ENCODE measurements at places on chromosomes 7 and 10. TPM values are rescaled to one million over a fixed set of nuclear protein-coding genes. Genes with fewer than 3 reads are reported as not detected.

FGF8 gene
- 0.34 TPM for polyA plus RNA-seq

PKD2L1 gene
- polyA plus RNA-seq: not detected

C10orf143 gene
- 2.7 TPM for polyA plus RNA-seq

ZNF467 gene
- 7.4 TPM for polyA plus RNA-seq

ARID5B gene
- polyA plus RNA-seq: 19.0 TPM

HOXA4 gene
- polyA plus RNA-seq: 26.4 TPM

RALA gene
- 43.6 TPM for polyA plus RNA-seq

ZNF277 gene
- 25.4 TPM for polyA plus RNA-seq

DNA sequence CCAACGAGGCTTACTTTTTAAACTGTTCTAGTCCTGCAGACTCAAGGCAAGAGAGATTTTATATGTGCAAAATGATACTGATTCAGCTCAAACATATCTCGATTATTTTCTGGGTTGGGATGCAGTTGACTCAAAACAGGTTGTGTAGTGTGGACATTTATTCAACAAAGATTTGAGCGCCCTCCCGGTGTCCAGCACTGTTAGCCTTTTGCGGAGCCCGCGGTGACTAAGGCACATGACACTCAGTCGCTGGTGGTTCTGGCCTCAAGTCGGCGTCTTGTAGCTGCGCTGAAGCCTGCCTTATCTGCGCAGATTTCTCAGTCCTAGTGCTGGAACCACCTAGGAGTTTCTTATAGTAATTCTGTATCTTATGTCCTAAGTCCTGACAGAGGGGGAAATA is 938 bp upstream of the CADPS2 start:
- no peak for DNase-seq

GRCh38 chr7:17421941-17422340 is 123.5 kb downstream of the AHR start:
- DNase-seq: no peak

DNA sequence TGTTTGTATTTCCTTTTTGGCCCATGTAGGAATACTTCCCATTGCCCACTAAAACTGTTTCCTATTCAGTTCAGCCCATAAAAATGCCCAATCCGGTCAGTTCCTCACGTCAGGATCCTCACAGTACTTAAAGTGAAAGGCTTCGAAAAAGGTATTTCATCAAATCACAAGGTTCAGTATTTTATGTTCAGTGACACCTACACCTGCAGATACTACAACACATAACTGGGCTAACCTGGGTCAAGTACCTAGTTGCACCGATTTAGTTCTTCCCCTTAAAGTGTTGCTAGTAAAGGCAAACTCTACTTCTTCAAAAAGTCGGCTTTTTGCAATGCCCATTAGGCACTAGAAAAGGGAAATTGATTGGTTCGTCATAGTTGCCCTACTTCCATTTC is 1.1 kb downstream of the SNX13 start:
- DNase-seq: no peak

GRCh38 chr10:45514291-45515270 is 140.6 kb downstream of the ALOX5 start:
- peak; percentile 19 for DNase-seq

GRCh38 chr7:89377219-89377618 is 581.7 kb upstream of the TEX47 start:
- no peak for DNase-seq

DNA sequence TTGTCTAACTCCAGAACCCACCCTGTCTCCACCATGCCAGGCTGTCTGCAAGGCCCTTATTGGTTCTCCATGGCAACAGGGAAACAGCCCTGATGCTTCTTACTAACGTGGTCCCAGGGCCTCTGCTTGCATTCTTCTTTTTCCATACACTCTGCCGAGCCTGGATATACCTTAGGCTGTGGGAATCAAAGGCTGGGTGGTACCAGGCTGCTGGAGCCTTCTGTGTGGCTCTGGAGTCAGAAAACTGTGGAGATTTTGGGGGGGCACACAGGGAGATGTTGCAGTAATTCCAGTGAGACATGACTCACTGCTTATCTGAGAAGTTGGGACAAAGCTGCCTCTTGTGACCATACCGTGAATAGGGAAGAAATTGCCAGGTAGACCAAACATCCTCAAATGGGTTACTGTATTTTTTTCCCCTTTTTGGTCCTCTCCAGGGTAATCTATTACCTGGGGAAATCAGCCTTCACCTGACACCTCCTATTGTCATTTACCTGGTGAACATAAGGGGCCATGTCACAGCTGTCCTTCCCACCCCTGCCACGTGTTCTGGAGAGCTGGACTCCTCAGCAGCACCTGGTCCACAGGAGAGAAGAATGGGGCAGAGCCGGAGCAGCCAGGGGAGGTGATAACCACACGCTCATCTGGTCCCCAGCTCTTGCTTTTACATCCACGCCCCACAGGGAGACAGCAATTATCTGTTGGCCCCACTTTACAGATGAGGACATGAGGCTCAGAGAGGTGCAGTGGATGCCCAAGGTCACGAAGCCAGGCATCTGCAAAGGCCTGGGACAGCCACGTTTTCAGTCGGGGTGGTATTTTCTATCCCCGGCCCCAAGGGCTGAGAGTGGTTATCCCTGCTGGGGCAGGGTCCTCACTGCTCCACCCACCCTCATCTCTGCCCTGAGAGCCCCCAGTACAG is 4.6 kb downstream of the CHST3 start:
- no peak for DNase-seq

- no peak for DNase-seq
Measured at GRCh38 chr10:13892001-13892491, 305.3 kb downstream of the PRPF18 start.

DNA sequence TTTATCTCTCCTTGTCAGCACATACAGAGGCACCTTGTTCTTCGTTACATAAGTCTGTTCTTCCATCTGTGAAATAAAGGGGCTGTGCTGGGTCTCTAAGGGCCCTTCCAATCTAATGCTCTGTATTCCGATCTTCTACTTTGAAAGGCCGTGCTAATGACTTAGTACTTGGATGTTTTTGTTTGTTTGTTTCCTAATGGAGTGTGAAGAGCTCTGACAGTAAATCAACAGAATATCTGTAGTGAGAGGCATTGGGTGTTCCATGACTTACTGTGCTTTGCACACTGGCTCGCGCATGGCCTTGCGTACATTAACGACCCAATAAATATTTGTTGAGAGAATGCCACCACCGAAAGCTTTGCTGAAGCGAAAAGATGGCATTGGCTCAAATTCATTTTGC is 162.1 kb downstream of the CHN2 start:
- DNase-seq: no peak

DNA sequence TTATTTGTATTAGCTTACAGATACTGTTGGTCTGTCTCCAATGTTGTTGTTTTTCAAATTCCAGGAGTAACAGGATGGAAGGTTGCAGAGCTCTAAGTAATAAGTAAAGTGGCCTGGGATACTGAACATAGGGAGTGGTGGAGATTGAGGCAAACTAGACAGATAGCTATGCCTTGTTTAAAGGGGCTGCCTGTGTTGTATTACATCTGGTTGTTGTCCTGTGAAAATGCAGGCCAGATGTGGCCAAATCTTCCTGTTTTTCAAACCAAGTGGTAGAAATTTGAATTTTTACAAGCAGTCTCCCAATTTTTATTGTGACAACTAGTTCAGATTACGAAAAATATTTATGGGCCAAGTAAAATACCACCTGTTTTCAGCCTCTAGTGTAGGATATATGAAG is 33.5 kb downstream of the BICC1 start:
- DNase-seq: no peak

DNA sequence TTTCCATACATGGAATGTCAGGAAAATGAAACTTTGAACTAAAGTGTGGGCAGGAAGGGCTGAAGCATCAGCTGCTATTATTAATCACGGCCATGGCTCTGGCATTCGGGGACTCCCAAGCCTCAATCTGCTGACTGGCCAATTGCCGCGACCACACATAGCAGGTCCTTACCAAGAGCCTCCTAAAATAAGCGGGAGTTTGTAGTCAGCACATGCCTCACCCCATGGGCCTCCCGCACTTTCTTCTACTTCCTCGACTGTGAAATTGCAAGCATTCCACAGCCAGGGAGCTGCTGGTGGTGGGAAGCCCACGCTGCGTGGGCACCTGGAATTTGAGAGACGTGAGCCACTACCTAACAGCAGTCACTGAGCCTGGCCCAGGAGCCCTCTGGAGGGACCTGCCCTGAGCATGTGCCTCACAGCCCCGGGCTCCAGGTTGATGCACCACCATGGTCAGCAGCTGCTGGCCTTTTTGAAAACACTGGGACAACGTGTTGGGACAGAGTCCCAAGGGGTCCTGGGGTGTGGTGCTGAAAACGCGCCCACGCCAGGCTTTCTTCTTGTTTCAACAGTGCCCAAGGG is 211.4 kb downstream of the TNS3 start:
- no peak for DNase-seq

- DNase-seq: no peak
Measured at GRCh38 chr10:11906714-11907113, 83.6 kb downstream of the PROSER2 start.

DNA sequence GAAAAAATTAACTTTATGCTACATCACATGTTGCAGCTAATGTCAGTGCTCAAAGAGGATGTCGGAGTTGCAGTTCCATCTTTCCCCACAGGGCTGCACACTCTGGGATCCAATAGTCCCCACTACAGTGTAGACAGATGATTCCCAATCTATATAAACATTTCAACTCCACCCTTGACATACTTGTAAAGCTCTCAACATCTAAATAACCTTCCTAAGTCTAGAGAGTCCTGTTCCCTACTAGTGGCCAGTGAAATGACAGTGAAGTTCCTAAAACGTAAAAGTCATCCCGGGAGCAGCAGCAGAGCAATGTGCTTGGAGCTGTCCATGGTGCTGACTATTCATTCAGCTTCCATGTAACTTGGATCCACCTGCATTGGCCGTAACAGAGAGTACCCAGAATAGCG is 145.1 kb downstream of the GRM8 start:
- peak; percentile 34 for DNase-seq

GRCh38 chr7:36651404-36651803 is 72.9 kb downstream of the AOAH start:
- DNase-seq: no peak

GRCh38 chr7:130956417-130957136 is 222.6 kb upstream of the KLF14 start:
- no peak for DNase-seq

GRCh38 chr10:132134241-132135052 is 52.3 kb upstream of the DPYSL4 start:
- no peak for DNase-seq

GRCh38 chr7:39733881-39734632 is 110.7 kb downstream of the RALA start:
- DNase-seq: peak; percentile 53

DNA sequence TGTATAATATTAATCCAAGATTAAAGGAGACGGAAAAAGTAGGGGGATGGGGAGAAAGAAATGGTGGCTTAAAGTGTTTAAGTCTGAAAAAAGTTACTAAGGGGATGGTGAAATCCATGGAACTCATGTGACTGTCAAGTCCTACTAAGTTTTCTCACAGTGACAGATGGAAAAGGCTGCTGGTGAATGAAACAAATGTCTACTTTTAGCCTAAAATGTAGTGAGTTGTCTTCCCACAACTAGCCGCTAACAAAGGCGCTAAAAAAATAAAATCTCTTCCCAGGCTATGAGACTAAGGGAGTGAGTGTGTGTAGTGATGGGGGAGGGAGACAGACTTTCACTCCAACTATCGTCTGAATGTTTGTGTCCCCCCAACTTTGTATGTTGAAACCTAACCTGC is 12.6 kb downstream of the VIM start:
- no peak for DNase-seq

GRCh38 chr10:74898201-74898976 is 72.0 kb downstream of the KAT6B start:
- no peak for DNase-seq

GRCh38 chr10:78563314-78563713 is 505.5 kb upstream of the ZMIZ1 start:
- peak; percentile 62 for DNase-seq

- DNase-seq: no peak
Measured at GRCh38 chr7:25908154-25908949, 243.6 kb upstream of the NFE2L3 start.

- DNase-seq: no peak
Measured at GRCh38 chr7:24750441-24751055, 6.7 kb downstream of the GSDME start.

GRCh38 chr7:36440880-36441279 is 51.2 kb downstream of the ANLN start:
- no peak for DNase-seq

- no peak for DNase-seq
Measured at GRCh38 chr7:129643550-129644170, 32.1 kb downstream of the NRF1 start.

GRCh38 chr10:93147281-93147680 is 73.6 kb downstream of the CYP26A1 start:
- no peak for DNase-seq

GRCh38 chr7:102204212-102204611 is 82.5 kb upstream of the SH2B2 start:
- no peak for DNase-seq

DNA sequence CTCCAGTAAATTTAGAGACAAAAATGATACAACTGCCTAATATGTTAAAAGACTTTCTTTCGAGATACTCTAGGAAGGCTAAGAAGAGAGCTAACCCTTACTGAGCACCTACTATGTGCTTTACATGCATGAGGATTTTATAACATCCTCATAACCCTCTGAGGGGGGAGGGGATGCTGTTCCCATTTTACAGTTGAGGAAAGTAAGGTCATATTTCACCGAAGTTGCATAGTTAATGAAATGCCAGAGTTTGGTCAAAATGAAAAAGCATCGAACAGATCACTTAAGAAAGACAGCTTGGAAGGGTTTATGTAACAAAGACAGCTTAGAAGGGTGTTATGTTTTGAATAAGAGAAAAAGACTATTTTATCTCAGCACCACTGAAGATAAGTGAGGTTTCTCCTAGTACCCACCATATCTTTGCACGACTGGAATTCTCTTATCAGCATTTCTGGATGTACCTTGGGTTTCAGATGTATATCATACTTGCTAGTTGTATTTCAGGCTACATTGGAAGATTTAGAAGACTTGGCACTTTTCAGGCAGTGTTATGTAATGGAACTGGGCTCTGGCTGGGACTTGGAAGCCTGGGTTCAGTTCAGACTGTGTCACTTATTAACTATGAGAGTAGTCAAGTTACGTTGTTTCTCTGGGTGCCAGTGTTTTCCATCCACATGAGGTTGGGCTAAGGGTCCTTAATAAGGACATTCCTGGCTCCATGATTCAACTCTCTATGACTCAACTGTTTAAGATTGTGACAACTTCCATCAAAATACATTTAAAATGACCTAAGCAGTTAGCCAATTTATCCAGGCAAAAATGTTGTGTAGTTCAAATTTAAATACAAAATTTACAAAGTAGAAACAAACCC is 6.0 kb downstream of the RHOBTB1 start:
- DNase-seq: no peak

DNA sequence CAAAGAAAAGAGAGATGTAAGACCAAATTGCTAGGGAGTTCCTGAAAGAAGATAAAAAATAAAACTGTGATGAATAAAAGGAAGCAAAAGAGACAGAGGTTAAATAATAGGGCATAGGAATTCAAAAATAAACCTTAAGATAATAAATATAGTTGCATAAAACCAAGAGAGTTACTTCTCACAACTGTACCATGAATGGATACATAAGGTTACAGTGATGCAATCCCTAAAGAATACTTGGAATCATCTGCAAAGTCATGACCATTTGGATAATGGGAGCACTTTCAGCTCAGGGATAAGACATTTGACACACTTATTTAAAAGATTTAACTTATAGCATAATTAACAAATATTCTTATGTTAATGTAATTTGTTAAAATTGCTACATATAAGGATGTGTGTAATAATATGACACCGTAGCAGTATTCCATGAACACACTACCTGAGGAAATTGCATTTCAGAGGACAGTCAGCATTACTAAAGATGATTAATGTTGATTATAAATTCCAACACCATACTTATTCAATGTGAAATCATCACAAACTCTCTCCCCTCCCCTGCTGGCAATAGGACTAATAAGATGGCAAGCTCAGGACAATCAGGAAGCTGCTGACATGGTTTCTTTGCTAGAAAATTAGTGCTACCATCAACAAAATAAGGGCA is 202.1 kb upstream of the AKR1E2 start:
- no peak for DNase-seq
